WTC11 (cell line): ENCODE measurements at places on chromosomes 4 and X.

GRCh38 chr4:144190009-144190408 lies 49.5 kb upstream of the GYPA start:
- no peak for DNase-seq

- DNase-seq = no peak
Measured at GRCh38 chrX:155262970-155263754, 1.1 kb downstream of the RAB39B start.

DNA sequence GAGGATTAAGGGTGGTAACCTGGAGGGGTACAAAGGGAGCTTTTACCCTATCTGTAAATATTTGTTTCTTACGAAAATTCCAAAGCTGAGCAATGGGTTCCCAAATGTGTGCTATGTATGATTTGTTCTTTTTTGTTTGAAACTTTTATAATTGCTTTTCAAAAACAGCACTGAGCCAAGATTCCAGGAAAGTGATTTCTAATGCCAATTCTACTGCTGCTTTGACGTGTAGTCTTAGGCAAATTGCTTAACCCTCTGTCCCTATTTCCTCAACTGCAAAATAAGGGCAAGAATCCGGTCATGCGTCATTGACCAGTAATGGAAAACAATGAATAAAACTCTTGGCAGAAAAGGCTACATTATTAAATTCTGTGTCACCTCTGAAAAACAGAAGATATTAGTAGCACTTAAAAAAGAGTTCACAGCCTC lies 454.7 kb downstream of the IL15 start:
- DNase-seq = no peak

DNA sequence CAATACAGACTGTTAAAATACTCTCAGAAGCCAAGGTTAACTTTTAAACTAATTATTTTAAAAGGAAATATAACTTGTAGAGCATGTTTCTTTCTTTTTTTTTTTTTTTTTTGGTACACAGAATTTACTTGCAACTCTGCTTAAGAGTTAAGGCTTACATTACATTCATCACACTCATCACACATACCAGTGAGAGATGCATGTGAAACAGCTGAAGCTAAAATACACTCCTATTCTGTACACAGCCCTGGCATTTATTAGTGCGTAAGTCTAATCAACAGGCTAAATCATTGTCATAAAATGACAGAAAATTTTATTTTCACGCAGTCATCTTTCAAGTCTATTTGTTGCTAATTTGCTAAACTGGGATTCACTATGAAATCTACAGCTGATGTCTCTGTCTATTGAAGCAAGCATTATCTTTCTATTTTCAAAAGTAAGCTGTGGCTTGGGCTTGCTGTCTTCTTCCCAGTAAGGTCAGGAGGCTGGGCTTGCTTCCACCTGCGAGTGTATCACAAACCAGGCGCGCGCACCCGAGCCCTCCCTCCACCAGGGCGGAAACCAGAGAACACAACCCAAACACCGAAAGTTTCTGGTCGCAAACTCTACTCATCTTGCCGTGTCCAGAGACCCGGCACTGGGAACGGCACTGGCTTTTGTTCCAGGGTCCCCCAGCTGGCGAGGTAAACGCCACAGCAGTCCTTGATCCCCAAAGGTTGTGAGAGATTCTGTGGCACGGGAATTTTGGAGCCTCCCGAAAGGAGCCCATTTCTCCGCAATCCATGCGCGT lies 3.9 kb downstream of the MAML3 start:
- peak; percentile 73 for DNase-seq

DNA sequence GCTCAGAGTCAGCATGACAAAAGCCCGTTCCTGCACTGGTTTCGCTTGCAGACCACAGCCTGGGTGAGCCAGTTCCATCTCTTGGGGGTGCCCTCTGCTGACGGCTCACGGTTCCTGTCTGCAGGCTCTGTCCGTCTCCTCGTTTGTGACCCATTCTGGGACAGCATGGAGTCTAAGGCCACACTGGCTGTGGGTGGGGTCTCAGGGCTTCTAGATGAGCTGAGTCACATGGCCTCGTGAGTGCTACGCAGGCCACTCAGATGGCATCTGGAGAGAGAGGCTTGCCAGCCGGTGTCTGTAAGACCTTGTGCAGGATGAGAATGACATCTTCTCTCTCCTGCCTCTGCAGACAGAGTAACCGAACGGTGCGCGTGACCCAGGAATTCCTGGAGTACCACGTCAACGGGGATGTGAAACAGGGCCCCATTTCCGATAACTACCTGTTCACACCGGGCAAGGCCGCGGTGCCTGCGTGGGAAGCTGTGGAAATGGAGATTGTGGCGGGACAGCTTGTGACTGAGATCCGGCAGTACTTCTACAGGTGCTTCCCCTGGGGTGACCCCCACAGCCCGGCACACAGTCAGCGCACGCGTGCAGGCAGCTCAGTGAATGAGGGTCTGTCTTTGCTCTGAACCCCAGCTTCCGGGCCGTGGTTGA lies 31.6 kb upstream of the MRFAP1 start:
- peak; percentile 38 for DNase-seq

- no peak for DNase-seq
Measured at GRCh38 chr4:93317057-93317456, 511.5 kb upstream of the ATOH1 start.

DNA sequence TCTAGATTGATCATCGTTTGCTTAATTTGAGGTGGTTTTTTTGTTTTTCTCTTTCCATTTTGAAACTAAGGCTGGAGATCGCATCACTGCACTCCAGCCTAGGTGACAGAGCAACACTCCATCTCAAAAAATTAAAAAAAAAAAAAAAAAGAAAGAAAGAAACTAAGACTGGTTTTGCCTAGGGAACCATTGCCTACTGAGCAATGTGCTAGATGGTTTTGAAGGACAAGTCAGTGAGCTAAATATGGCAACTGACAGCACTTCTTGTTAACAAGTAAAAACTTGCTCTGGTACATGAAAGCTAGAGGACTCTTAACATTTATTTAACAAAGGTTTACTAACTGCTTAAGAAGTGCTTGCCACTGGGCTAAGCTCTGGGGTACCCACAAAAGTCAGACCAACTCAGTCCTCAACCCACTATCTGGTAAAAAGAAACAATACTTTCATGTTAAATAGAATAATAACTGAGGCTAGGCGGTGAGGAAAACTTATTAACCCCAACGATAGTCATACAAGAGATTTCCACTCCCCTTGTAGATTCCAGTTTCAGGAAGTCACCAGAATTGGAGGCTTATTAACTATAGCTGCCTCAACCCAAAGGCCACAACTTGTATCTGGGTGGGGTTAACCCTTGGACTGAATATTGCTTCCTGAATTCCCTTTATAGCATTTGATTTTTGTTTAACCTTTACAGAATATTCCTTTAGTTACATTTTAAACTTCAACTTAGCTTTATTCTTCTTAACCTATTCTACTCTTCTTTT lies 111.6 kb downstream of the FRYL start:
- no peak for DNase-seq

DNA sequence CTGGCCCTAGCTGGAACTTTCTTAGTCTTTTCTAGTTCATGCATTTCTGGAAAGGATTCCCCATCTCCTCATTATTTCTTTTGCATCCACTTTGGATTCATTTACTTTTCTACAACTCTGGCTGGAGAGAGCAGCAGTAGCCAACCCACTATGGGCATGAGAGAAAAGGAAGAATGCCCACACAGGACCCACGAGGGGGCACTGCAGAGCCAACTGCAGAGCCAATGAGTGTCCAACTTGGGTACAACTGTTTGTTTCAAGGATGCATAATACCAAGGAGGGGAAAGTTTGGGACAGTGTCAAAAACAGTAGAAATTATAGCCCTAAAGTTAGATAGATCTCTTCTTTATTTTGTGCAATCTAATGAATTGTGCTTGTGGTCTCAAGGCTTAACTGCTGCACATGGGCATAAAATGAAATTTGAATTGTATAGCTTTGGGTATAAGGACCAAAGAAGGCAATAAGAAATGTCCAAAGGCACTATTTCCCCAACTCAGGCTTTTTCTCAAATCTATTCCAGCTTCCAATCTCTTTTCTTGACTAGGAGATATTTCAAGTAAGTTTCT lies 230.6 kb downstream of the NSUN7 start:
- DNase-seq = no peak

- no peak for DNase-seq
Measured at GRCh38 chr4:155909615-155910226, 6.2 kb downstream of the TDO2 start.

DNA sequence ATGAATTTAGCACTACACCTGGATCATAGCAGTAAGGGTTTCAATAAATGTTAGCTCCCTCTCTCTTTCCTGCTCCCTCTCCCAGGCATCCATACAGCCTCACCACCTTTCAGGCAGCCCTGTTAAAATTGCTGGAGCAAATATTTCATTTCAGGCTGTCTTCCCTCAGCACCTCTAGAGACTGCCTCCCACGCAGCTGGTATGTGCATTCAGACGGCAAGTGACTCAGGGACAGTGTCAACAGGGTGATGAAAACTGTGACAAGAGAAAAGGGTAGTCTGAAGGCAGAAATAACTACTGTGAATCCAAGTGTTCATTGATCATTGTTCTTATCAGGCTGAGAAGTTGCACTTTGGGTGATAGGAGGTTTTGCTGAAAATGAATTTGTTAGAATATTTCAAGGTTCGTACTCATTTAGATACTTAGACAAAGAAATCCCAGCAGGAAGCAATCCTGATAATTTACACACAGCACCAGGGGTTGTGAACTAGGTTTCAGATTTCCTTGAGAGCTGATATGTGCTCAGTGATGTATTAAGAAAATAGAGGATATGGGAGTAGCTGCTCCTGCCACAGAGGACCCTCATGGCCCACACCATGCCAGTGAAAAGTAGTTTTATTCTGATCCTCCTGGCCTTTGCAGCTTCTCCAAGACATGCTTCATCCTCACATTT lies 424.2 kb downstream of the FGF13 start:
- no peak for DNase-seq

DNA sequence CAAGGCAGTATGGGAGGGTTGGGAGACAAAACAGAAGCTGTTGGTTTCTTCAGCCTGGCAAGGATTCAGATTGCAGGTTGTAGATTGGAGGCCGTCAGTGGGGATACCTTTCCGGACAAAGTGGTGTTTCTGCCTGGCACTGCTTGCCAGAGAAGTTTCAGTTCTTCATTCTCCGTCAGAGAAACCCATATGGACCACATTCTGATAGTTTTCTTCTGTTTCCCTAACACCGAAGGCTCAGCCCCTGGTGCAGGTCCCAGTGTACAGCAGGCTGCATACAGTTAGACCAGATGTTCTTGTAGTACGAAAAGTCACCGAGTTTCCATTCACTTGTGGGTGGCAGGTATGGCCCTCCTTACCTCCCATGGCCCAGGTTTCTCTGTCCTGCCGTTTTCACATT lies 107.3 kb downstream of the PTTG2 start:
- DNase-seq = no peak

DNA sequence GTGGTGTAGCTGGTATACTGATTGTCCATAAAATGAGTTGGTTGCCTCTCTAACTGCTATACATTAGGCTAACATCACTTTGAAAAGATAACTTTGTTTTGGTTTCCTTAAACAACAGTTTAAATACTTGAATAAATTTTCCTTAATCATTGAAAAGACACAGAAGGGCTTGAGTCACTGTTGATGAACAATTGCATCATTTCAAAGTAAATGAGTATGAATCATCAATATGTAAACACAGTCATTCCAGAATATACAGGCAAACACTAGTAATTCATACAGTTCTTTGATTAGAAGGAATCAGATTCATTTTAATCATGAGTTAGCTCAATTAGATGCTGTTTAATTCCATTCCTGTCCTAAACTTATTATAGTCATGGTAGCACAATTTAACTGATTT lies 160.6 kb downstream of the AFF2 start:
- DNase-seq = no peak

GRCh38 chr4:80184053-80184824 lies 13.1 kb upstream of the PRDM8 start:
- DNase-seq = peak; percentile 96

- no peak for DNase-seq
Measured at GRCh38 chrX:30920271-30920670, 31.2 kb upstream of the TAB3 start.

DNA sequence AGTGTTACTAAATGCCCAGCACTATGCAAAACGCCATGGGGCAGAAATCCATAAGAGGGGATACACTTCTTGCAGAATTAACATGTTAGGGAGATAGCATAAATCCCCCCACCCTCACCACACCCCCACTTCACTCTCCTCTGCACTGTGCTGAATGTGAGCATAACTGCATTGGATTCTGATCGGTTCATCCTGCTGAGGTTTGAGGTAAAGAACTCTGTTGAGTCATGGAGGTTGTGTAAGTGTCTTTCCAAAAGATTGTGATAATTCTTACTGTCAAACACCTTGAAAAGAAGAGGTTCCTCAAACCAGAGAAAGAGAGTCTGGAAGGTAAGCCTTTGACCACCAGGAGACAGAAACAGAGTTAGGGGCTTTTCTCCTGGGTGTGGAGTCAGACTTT lies 43.6 kb downstream of the RBM47 start:
- DNase-seq = no peak

GRCh38 chrX:12686331-12686730 lies 104.9 kb upstream of the PRPS2 start:
- no peak for DNase-seq

GRCh38 chrX:102745857-102746584 lies 25.5 kb downstream of the GPRASP3 start:
- DNase-seq = peak; percentile 63

DNA sequence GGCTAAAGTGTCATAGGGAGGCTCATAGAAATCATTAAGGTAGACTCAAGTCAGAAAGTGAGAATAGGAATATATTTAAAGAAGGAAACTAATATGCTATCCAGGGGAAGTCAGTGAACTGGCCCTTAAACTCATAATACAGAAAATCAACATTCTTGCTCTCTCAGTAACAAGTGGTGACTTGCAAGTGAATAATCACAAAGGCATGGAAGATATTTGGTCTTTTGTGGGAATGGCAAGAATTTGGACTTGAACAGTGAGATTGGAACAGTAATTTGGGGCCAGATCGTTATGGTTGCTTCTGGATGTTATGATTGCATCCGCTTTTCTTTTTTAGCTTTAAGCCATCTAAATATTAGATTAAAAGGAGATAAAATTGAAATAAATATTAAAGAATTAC lies 103.8 kb downstream of the TBC1D19 start:
- DNase-seq = no peak

- DNase-seq = no peak
Measured at GRCh38 chrX:96578781-96579180, 105.9 kb upstream of the DIAPH2 start.

DNA sequence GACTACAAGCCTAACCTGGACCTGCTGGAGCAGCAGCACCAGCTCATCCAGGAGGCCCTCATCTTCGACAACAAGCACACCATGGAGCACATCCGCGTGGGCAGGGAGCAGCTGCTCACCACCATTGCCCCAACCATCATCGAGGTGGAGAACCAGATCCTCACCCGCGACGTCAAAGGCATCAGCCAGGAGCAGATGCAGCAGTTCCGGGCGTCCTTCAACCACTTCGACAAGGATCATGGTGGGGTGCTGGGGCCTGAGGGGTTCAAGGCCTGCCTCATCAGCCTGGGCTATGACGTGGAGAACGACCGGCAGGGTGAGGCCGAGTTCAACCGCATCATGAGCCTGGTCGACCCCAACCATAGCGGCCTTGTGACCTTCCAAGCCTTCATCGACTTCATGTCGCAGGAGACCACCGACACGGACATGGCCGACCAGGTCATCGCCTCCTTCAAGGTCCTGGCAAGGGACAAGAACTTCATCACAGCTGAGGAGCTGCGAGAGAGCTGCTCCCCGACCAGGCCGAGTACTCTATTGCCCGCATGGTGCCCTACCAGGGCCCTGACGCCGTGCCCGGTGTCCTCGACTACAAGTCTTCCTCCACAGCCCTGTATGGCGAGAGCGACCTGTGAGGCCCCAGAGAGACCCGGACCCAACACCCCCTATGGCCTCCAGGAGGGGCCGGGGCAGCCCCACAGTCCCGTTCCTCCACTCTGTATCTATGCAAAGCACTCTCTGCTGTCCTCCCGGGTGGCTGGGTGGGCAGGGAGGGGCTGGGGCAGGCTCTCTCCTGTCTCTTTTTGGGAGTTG lies 486.2 kb downstream of the TRAM1L1 start:
- DNase-seq = no peak
